ENCODE measurements at places on chromosomes 13 and 19. TPM values are rescaled to one million over a fixed set of nuclear protein-coding genes. Genes with fewer than 3 reads are reported as not detected.

C1QTNF9B gene
- total RNA-seq = not detected

EHD2 gene
- 0.30 TPM for total RNA-seq

DCT gene
- total RNA-seq = 0.43 TPM

PSG6 gene
- not detected for total RNA-seq

CEBPG gene
- total RNA-seq = 40.2 TPM

KL gene
- total RNA-seq = 0.12 TPM

RGL3 gene
- 0.30 TPM for total RNA-seq

CBARP gene
- 26.2 TPM for total RNA-seq
